ENCODE measurements at places on chromosomes 11 and 22. TPM values are rescaled to one million over a fixed set of nuclear protein-coding genes. Genes with fewer than 3 reads are reported as not detected.

RCOR2 gene
- 0.74 TPM for total RNA-seq

DNA sequence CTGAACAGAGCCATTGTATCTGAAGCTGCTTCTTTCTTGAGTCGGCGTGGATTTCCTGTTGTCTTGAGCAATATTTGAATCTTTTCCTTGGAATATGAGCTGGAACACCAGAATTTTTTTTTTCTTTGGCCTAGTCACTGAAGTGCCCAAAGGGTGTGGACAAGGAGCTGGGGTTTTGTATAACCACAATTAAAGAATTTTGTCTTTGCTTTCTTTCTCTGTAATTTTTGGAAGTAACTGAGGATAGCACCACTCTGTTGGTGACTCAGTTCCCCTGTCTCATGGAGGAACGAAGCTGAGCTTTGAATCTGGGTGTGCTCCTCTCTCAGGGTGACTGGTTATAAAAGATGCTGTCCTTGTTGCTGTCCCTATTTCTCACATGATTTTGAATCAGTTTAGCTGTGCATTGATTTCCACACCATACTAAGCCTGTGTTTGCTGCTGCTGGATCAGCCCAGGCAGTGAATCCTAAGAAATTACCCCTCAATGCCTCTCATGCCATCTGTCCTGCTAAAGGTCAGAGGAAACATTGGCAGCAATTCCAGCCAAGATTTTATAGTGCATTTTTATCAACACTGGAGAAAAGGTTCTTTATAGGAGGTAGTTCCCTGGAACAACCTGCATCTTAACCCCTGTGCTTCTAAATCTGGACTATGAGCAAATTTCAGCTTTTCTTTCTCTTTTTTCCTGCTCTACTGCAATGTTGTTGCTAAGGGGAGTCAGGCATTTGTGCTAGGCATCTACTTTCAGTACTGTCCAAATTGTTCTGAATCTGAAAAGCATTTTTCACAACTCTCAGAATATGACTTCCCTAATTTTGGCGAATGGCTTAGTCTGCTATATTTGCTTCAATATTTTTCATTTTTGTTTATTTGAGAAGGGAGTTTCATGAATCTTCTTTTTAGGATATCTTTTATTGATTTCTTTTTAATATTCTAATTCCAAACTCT, 540.8 kb downstream of the SOX6 start:
- no peak for ATAC-seq

DNA sequence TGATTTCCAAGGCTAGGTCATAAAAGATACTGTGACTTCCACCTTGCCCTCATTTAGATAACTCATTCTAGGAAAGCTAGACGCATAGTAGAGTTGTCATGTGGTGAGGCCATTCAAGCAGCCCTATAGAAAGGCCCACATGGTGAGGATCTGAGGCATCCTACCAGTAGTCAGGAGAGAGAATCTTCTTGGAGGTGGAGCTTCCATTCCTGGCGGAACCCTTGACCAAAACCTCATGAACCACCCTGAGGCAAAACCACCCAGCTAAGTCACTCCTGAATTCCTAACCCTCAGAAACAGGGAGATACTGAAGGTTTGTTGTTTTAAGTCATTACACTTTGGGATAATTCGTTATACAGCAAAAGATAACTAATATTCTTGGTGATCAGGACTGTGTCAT, 2.9 kb upstream of the HDHD5 start:
- ATAC-seq = no peak

FOLH1 gene
- total RNA-seq = 0.94 TPM

- ATAC-seq = no peak
Observed at GRCh38 chr11:134853992-134854991, 442.2 kb upstream of the B3GAT1 start.

OR8D1 gene
- total RNA-seq = not detected

DNA sequence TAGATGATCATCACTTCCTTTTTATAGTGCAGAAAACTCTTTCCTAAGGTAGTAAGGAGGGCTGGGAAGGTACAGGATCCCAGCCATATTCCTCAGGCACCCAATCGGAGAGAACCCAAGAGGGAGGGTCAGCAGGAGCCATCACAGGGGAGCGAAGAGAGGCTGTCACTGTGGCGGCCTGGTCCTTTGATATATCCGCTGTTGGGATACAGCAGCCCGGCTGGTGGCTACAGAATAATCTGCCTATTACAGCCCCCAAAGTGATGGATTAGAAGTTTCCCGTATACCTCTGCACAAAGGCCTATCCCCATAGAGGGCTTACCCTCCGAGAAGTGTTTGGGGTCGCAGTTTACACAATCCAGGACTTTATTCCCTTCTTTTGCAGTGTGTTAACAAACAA, 48.5 kb downstream of the OR4D9 start:
- no peak for ATAC-seq

DNA sequence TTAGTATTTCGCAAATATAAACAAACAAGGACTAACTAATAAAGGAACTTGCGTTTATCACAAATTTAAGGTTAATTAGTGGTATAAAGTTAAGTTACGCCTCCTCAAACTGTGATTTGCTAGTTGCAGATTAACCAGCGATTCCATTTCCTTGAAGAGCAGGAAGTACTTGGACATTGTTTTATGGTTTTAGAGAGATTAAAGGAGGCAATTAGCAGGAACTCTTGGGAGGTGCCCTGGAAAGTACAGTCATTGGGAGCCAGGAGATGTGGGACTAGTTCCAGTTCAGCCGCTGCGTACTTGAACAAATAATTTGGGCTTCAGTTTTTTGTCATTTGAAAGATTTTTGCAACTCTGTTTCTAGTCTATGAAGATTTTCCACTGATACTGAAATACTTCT, 3.3 kb downstream of the FAM118B start:
- ATAC-seq = no peak

KDELR3 gene
- 19.7 TPM for total RNA-seq

CYB5R3 gene
- 268 TPM for total RNA-seq

HEPACAM gene
- 2.1 TPM for total RNA-seq

TENM4 gene
- total RNA-seq = 5.5 TPM

DEFB131B gene
- total RNA-seq = not detected

Measured in gastroesophageal sphincter (tissue), 4 donors.